ENCODE measurements at places on chromosomes 13 and 19. TPM values are rescaled to one million over a fixed set of nuclear protein-coding genes. Genes with fewer than 3 reads are reported as not detected.

DNA sequence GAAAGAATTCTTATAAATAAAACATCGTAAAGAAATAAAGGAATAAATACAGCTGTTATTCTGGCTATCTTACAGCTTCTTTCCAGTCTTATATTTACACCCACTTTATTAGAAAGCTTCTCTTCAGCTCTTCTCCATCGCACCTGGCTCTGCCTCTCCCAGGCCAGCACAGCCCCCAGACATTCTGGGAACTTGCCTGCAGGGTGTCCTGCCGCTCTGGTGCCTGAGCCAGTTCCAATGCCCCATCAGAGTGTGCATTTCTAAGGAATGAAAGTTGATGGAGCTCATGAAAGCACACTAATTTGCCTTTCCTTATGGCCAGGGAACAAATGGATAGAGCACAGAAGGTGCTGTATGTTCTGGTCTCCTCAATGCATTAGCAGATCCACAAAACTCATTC is 68.7 kb downstream of the MIPEP start:
- no peak for DNase-seq

- DNase-seq = peak; percentile 56
Measured at GRCh38 chr19:4971424-4971793, 2.5 kb downstream of the KDM4B start.

GRCh38 chr13:52414051-52414450 is 8.1 kb upstream of the THSD1 start:
- peak; percentile 36 for DNase-seq

GRCh38 chr13:112902669-112903068 is 66.3 kb upstream of the MCF2L start:
- no peak for DNase-seq

Gene ADGRE2
- 0.83 TPM for total RNA-seq

DNA sequence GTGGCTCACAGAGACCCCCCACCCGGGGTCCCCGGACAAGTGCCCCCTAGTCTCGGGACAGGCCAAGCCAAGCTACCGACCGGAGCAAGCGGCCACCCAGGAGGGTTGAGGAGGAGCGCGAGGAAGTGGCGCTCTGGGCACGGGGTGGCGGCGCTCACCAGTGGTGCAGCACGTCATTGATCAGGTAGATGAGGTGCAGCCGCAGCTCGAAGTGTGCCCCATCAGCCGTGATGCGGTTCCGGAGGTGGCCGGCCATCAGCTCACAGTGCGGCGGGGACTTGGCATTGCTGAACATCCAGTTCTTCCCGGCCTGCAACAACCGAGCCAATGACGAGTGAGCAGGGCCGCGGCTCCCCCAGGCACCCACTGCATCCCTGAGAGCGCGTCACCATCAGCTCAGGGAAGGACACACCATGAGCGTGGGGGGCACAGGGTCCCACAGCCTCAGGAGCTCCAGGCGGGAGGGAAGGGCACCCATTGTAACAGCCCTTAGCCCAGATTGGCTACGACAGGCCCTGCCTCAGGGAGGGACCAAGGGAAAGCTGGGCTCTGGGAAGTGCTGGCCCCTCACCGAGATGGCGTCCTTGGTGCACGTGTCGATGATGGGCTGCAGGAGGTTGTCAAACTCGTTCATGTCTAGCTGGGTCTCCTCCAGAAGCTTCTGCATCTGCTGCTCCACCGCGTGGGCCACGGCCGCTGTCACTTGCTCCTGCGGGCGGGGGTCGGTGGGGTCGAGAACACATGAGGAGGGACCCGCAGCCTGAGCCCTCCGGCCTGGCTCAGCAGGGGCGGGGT is 9.6 kb downstream of the CHERP start:
- no peak for DNase-seq

- DNase-seq = no peak
Measured at GRCh38 chr13:90648497-90648896, 699.0 kb upstream of the MIR17HG start.

Gene ZNF714
- 15.7 TPM for total RNA-seq

DNA sequence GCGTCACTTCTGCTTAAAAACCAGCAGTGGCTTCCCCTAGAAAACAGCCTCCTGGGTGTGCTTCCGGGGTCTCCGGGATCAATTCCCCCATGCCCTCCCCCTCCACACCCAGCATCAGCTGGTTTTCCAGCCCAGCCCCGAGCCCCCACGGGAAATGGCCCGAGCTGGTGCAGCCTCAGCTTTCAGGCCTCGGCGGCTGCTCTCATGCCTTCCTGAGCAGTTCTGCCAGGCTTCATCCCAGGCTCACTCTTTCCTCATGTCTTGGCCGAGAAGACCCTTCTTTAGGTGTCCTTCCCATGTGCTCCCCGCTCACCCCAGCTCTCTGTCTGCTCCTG is 103.1 kb upstream of the RNF113B start:
- DNase-seq = no peak

Measured in mammary epithelial cell (primary cell).